ENCODE measurements at places on chromosomes 7 and 10.

- DNase-seq, result no peak
Measured at GRCh38 chr10:70853038-70853437, 35.3 kb downstream of the PCBD1 start.

- DNase-seq, result no peak
Measured at GRCh38 chr10:131323025-131323424, 11.5 kb upstream of the TCERG1L start.

GRCh38 chr10:609868-610545, 79.5 kb downstream of the DIP2C start:
- DNase-seq, result no peak

- peak; percentile 74 for DNase-seq
Measured at GRCh38 chr7:19522486-19522885, 186.4 kb downstream of the POLR1F start.

- no peak for DNase-seq
Measured at GRCh38 chr10:121788115-121788514, 139.7 kb downstream of the ATE1 start.
